Cortex of kidney (tissue), 1 donor: ENCODE measurements at places on chromosomes 11 and 22.

- DNase-seq = no peak
These were observed 163.7 kb upstream of the DDI1 start for GRCh38 chr11:103872748-103873147.

DNA sequence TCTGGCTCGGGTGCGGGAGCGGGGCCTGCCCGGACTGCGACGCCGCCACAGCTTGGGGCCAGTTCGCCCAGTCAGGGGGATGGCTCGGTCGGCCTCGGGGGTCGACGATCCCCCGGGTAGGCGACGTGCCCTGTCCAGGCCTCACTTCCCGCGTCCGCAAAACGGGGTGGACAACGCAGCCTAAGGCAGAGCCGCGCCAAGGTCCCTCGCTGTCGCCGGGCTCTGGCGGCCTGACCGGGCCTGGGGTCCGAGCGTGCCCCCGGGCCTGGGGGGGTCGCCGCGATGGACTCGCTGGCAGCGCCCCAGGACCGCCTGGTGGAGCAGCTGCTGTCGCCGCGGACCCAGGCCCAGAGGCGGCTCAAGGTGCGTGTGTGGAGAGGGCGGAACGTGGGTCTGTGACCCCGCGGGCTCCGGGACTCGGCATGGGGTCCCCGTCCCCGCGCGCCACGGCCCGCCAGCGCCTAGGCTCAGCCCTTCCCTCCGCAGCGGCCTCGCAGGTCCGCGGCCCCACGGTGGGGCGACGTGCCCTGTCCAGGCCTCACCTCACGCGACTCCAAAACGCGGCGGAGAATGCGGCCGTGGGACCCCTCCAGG is 4.2 kb downstream of the SEPTIN5 start:
- no peak for DNase-seq

DNA sequence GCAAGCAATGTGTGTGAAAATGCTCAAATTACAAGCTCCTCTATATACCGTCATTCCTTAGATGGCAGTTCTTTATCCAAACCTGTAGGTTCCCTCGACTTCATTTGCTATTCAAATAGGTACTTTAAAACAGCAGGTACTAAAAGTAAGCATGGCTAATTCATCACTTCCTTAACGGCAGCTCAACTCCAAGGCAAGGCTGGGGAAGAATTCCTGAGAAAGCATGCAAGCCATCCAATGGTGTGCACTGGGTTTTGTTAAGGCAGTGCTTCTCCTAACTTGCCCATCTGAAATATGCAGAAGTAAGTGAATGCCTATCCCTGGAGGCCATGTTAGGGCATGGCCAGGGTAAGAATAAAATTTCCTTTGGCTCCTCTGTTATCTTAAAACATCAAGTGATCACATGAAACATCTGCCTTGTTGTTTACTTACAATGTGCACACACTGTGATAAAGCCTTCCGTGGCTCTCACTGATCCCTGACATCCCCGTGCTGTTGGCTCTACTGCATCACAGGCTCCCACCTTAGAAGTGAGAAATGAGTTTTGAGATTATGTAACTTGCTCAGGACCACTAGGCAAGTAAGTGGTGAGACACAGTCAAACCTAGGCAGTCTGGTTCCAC is 52.1 kb downstream of the SMCO4 start:
- no peak for DNase-seq

DNA sequence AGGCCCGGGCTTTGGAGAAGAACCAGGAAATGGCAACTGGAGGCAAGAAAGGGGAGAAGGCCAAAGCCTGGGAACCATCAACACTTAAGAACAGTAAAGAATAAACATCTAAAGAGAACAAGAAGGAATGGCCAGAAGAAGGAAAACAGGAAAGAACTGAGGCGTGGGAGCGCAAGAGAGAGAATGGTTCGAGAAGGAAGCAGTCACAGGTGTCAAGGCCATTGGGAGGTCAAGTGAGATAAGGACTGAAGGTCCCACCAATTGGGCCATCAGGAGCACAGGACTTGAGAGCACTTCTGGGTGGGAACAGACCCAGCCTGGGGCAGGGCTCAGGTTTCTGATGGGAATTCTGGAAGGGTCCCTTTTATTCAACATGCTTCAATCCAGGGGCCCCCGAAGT is 697 bp upstream of the SCGB1A1 start:
- DNase-seq = no peak

GRCh38 chr22:40329466-40329865 is 16.8 kb upstream of the ADSL start:
- no peak for DNase-seq

DNA sequence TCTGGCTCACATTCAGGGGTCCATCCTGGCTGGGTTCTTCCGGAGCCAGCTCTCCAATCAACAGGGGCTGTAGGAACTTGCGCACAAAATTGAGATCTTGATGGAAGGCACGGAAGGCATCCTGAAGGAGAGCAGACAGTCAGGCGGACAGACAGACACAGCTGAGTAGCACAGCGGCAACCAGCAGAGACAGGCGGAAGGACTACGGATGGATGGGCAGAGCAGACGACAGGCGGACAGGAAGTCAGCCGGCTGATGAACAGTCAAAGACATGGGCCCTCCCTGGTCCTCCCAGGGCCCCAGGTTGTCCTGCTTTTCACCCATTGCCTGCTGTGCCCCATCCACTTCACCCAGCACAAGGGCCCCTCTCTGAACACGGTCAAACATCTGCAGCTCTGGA is 11.3 kb downstream of the FADS3 start:
- no peak for DNase-seq

- DNase-seq = no peak
These were observed 1126.9 kb downstream of the BRD1 start for GRCh38 chr22:48700566-48701295.

- no peak for DNase-seq
These were observed 134.9 kb downstream of the DBX1 start for GRCh38 chr11:20025332-20025840.

DNA sequence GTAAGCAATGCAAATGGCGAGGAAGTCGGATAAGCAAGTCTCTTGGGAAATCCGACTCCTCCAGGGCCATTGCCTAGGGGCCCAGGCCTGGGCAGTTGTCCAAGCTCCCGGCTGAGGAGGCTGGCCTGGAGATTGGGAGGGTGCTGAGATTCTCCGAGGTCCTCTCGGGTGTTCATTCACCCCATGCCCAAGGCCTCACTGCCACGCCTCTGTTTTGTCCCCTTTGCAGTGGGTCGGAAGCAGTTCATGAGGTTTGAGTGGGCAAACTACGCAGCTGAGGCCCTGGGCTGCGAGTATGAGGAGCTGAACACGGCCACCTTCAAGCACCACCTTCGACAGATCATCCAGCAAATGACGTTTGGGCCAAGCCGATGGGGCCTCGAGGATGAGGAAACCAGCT is 81.3 kb downstream of the MYO18B start:
- no peak for DNase-seq

DNA sequence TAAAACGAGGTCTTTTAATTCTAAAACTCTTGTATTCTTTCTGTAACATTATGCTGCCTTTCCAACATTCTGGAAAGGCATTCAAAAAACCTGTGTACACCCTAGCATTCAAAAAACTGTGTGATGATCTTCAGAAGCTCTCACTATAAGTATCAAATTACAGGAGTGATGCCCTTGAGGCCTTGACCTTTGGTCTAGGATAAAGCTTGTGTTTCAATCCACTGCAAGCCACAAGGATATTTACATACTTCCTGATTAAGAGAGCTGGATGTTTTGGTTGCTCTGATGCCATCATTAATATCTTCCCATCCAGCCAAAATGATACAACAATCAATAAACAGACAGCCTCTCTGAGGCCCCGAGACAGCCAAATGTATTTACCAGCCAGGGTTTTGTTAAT is 11.9 kb downstream of the CLPB start:
- DNase-seq = no peak

DNA sequence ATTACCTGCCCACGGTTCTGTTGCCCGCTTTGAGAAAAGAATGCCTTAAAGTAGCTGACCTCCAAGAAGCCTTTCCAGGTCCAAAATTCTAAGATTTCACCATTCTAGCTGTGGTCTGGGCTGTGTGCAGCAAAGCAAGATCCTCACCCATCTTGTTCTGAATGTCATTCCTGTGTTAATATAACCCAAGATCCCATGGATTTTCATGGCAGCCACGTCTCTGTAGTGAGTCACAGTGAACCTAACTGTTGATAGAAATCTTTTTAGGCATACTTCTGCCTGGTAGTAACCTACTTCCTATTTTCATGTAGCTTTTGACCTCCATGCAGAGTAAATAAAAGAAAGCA is 210.0 kb downstream of the NAV2 start:
- no peak for DNase-seq

DNA sequence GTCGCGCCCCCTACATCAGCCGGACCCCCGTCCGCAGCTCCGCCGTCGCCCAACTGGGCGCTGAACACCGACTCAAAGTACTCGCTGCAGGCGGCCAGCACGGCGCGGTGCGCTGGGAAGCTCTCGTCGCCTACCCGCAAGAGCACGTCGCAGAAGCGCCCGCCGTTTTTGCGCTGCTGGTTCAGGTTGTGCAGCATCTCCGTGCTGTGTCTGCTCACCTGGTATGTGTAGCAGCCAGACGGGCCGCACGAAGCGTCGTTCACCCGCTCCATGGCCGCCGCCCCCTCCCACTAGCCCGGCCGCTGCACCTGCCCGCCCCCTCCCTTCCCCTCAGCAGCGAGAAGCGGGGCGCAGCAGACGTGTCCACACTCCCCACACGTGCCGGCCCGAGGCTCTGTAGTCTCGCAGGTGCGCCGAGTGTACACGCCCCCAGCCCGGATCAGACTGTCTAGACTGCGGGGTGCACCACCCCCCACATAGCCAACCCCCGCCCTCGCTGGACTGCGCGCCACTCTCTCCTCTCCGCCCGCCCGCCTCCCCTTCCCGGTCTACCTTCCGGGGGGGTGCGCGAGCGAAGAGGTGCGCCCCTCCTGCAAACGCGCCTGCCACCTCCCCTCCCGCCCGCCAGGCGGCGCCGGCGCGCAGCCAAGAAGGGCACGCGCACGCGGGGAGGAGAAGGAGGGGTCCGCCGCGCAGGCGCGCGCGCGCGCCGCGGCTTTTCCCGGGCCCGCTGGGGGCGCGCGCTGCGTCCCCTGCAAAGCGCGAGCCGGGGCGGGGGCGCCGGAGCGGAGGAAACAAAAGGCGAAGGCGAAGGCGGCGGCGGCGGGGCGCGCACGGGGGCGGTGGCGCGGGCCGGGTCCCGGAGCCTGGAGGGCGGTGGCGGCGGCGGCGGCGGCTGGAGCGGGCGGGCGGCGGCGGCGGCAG is 553 bp downstream of the PATZ1 start:
- DNase-seq = peak; percentile 46

GRCh38 chr22:50704510-50705218 is 32.0 kb downstream of the SHANK3 start:
- DNase-seq = no peak
